ENCODE measurements at places on chromosomes 16 and 17.

GRCh38 chr16:78778101-78779004 is 678.9 kb downstream of the WWOX start:
- DNase-seq = no peak

GRCh38 chr17:56185491-56186221 is 32.4 kb downstream of the ANKFN1 start:
- no peak for DNase-seq

GRCh38 chr16:26212599-26212998 is 520.8 kb downstream of the HS3ST4 start:
- DNase-seq = no peak

DNA sequence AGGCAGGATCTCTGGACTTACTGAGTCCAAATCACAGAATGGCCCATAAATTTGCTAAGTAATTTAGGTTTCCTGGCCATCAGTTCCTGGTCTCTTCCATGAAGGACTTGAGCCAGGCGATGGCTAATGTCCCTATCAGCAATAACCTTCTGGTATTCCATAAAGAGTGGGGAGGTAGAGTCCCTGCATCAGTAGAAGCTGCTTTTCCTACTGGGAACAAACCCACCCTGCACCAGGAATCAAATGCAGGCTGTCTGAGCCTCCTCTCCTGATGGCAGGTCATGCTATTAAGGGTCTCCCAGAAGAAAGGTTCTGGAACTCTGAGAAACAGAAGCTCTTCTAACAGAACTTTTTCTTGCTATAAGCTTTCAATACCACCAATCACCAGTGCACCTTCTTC is 1.5 kb upstream of the HPR start:
- DNase-seq = no peak

GRCh38 chr16:66020642-66021041 is 345.8 kb upstream of the CDH5 start:
- DNase-seq = no peak

- DNase-seq = no peak
Observed at GRCh38 chr16:27611340-27611739, 61.4 kb downstream of the KATNIP start.

DNA sequence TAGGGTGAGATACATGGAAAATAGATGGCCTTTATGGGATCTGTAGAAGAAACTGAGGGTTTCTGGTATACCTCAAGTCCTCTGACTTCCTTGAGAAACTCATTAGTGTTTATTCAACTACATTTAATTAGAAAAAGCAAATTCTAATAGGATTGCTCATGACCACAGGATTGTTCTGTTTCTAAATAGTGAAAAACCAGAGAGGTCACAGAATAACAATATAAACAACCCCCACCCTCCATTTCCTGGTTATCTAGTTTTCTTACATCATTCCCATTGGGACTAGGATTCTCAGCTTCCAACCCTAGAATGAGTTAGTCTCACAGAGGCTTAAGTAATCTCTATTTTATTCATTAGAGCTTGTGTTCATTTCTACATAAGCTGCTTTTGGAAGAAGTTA is 30.0 kb downstream of the SF3B3 start:
- no peak for DNase-seq

GRCh38 chr16:88276591-88276990 is 106.2 kb upstream of the ZNF469 start:
- DNase-seq = no peak

GRCh38 chr17:37490022-37490587 is 414 bp downstream of the DUSP14 start:
- DNase-seq = no peak

- no peak for DNase-seq
Observed at GRCh38 chr16:8882725-8883377, 700 bp downstream of the LITAFD start.

DNA sequence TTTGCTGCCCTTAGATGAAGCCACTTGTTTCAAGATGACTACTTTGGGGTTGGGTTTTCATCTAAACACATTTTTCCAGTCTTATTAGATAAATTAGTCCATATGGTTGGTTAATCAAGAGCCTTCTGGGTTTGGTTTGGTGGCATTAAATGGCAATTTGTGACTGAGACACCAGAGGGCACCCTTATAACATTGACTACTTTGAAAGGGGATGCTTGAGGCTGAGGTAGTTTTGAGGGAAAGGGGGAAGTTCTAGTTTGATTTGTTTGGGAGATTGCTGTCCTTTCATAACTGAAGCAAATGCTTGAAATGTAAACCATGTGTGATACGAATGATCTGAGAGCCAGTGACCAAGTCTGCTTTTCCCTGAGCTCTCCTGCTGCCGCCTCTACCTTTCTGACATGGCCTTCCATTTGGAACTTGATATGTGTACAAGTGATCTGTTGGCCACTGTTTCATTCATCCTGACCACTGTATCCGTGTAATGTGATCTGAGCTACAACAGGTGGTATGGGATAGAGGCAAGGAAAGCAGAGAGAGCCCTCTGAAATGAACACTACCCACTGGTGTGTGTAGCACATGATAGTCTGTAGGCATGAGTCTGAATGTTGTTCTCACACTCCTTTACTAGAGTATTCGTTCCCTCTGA is 5.8 kb upstream of the RARA start:
- no peak for DNase-seq

DNA sequence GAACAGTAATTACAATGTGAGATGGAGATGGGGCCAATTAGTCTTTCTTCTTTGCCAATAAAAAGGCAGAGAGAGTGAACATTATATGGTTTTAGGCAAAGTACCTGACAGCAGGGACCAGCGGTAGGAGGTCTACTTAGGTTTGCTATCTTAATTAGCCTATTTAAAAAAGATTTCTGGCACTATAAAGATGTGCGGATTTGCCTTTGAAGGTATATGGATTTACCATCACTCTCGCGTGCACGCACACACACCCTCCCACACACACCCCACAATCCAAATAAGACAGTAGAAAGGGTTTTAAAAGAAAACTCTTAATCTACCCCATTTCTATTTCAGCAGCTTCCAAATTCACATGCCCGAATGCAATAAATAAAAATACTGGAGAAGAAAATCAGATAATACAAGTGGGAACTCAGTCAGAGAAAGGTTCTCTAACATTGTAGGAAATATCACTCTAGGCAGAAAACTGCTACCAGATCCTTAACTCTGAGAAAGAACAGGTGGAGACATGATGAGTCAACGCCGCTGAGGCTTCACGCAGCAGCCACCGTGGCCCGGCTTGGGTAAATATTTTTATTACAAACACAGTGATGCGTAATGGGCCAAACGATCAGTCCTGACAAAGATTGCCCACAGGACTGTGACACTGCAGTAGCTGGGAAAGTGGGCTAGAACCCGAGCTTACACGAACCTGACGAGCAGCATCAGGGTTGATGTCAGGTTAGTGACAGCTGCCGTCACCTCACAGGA is 66.6 kb upstream of the AXIN2 start:
- DNase-seq = no peak

GRCh38 chr17:39195568-39196160 is 1.8 kb downstream of the CACNB1 start:
- no peak for DNase-seq

DNA sequence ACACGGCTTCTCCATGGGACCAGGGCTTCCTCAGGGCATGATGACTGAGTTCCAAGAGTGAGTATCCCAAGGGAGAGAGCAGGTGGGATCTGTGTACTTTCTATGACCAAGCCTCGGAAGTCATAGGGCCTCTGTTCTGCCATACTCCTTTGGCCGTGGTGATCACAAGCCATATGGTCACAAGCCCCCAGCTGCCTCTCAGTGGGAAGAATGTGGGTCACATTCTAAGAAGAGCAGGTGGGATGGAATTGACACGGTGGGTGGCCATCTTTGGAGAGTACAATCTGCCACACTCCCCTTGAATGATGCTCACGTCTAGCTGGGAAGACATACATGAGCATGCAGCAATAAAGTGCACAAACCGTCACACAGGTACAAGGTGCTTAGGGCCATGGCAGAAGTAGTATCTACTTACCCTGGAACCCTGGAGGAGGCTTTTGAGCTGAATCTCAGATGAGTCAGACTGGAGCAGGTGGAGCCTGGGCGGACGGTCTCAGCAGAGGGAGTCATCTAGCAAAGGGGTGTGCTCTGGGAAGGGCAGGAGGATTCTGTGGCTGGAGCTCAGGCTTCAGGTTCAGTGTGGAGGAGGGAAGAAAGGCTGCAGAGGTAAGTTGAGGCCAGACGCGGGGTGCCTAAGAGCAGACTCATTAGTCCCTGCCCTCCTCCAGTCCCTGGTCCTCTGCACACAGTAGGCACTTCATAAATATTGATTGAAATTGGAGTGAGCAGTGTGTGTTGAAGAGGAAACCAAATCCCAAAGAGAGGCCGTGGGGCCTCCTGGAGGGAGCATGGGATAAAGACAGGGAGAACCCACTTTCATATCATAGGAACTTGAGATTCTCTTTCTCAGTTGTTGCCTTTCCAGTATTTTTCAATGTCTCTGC is 26.6 kb downstream of the GOSR2 start:
- DNase-seq = no peak

DNA sequence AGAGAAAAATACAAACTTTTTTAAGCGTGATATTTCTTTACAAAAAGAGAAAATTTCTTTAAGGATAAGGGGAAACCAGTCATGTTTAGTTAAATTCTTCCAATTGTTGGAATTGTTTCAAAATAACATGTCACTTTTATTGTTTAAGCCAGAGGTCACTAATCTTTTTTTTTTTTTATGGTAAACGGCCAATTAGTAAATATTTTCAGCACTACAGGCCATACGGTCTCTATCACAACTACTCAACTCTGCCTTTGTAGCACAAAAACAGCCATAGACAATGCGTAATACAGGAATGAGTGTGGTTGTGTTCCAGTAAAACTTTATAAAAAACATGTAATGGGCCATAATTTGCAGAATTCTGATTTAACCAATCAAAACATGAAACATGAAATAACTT is 401.4 kb downstream of the GRIN2A start:
- DNase-seq = no peak

DNA sequence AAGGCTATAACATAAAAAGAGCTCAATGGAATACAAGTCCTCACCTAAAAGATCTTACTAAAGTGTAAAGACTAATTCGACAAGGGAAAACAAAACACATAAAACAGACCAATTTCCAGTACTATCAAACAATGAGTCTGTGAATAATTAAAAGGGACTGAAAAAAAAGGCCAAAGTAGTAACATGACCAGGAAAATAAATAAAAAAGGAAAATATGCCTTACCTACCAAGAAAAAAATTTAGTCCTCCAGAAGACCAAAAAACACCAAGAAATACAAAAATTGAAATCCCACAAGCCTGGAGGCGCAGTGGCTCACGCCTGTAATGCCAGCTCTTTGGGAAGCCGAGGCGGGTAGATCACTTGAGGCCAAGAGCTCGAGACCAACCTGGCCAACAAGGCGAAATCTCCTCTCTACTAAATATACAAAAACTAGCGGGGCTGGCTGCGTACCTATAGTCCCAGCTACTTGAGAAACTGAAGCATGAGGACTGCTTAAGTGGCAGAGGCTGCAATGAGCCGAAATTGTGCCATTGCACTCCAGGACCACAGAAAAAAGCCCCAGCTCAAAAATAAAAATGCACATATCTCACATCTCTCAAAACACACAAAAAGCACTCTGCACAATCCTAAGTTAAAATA is 60.8 kb downstream of the TEX14 start:
- peak; percentile 73 for DNase-seq

- DNase-seq = no peak
Observed at GRCh38 chr16:89695875-89696669, 5.4 kb downstream of the SPATA2L start.

- DNase-seq = no peak
Observed at GRCh38 chr16:88539261-88539651, 30.9 kb upstream of the ZC3H18 start.

- no peak for DNase-seq
Observed at GRCh38 chr17:7977039-7977438, 25.4 kb upstream of the GUCY2D start.

DNA sequence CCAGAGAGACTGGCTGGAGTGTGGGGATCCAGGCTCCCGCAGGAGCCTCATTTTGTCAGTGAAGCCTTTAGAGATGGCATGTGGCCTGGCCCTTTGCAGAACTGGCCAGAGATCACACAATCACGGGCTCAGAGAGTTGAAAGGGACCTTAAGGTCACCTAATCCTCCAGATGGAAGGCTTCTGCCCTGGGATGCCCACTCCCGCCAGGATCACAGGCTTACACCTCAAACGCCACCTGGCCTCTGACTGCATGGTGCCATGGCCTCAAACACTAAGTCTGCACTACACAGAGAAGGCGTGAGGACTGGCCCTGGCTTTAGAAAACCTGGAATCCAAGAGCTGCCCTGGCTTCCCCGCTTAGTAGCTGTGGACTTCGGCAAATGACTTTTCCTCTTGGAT is 306.8 kb upstream of the CCL2 start:
- no peak for DNase-seq

All from right atrium auricular region (tissue), 2 donors.